ENCODE measurements at places on chromosomes 12 and 14. TPM values are rescaled to one million over a fixed set of nuclear protein-coding genes. Genes with fewer than 3 reads are reported as not detected.
A peak's percentile ranks its signal among the peaks of the same experiment; 100 is the strongest.

DNA sequence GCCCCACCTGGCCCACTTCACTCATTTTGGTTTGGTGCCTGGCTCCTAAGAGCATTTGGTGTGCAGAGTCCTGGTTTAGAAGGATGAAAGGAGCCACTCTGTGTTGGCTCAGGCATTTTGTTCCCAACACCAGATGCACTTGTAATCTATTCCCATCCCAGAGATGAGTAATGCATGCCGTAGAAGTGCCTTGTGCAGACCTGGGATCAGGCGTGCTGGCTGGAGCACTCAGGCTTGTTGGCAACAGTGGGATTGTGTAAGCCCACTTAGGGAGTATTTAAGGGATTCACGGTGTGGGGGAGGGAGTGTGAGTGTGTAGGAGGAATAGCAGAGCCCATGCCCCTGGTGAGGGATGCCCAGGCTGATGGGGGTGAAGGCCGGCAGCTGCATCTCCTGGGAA is 501.5 kb upstream of the TBX3 start:
- no peaks in the 10 kb centered on the region for H3K27me3 ChIP-seq
- DNase-seq, result no peak
- no peak overlapping the region for H3K4me3 ChIP-seq
- H3K4me1 ChIP-seq, result peaks cover 7% of the 10 kb centered on the region

- no peaks in the 10 kb centered on the region for H3K36me3 ChIP-seq
- no peak for DNase-seq
- peaks cover 6% of the 10 kb centered on the region for H3K27me3 ChIP-seq
- H3K4me3 ChIP-seq, result no peak overlapping the region
- H3K4me1 ChIP-seq, result no peaks in the 10 kb centered on the region
- H3K27ac ChIP-seq, result no peak overlapping the region
Measured at GRCh38 chr14:75350505-75351060, 72.0 kb downstream of the FOS start.

DNA sequence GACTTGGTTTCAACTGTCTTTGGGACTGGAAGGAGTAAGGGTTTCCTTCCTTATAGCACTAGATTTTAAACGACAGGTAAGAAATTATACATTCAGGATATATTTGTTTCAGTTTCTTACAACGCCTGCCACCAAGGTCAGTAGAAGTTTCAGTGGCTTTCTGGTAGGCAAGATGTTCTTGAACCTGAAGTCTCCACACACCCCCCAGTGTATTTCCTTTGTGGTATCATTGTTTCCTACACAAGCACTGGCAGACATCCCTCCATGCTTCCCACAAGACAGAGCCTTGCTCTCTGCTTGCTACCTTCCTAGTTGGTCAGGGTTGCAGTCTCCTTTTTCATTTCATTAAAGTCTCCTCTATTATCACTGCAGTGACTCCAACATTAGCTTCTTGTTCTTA is 283.1 kb downstream of the FLRT2 start:
- no peak for DNase-seq
- peaks cover 10% of the 10 kb centered on the region for H3K4me1 ChIP-seq
- no peaks in the 10 kb centered on the region for H3K27me3 ChIP-seq
- H3K36me3 ChIP-seq, result no peaks in the 10 kb centered on the region

GRCh38 chr12:126789963-126790362 is 1477.0 kb upstream of the TMEM132C start:
- DNase-seq, result no peak
- H3K4me3 ChIP-seq, result no peak overlapping the region
- H3K27ac ChIP-seq, result no peak overlapping the region
- H3K36me3 ChIP-seq, result peaks cover 70% of the 10 kb centered on the region
- H3K27me3 ChIP-seq, result peaks cover 16% of the 10 kb centered on the region

GRCh38 chr14:65927931-65928356 is 515.4 kb downstream of the FUT8 start:
- H3K4me3 ChIP-seq, result no peak overlapping the region
- no peaks in the 10 kb centered on the region for H3K36me3 ChIP-seq
- peak; percentile 24 for DNase-seq
- H3K27ac ChIP-seq, result 0 out of 2 replicates have a peak overlapping the region, but pooled peaks have one; percentile 77
- H3K4me1 ChIP-seq, result peaks cover 47% of the 10 kb centered on the region
- no peaks in the 10 kb centered on the region for H3K27me3 ChIP-seq

DNA sequence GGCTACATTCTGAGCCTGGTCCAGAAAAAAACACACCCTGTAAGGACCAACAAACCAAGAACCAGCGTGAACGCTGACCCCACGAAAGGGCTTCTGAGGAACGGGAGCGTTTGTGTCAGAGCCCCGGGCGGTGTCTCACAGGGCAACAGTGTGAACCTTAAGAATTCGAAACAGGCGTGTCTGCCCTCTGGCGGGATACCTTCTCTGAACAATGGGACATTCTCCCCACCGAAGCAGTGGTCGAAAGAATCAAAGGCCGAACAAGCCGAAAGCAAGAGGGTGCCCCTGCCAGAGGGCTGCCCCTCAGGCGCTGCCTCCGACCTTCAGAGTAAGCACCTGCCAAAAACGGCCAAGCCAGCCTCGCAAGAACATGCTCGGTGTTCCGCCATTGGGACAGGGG is 7.9 kb downstream of the DACT1 start:
- no peak overlapping the region for H3K27ac ChIP-seq
- no peaks in the 10 kb centered on the region for H3K27me3 ChIP-seq
- H3K36me3 ChIP-seq, result peaks cover 46% of the 10 kb centered on the region
- no peak overlapping the region for H3K4me3 ChIP-seq

- no peak for DNase-seq
- no peaks in the 10 kb centered on the region for H3K27me3 ChIP-seq
- H3K36me3 ChIP-seq, result peaks cover 6% of the 10 kb centered on the region
- H3K27ac ChIP-seq, result no peak overlapping the region
- H3K4me3 ChIP-seq, result no peak overlapping the region
Measured at GRCh38 chr12:79874665-79875064, 60.2 kb downstream of the PPP1R12A start.

RHOJ gene
- not detected for total RNA-seq

DNA sequence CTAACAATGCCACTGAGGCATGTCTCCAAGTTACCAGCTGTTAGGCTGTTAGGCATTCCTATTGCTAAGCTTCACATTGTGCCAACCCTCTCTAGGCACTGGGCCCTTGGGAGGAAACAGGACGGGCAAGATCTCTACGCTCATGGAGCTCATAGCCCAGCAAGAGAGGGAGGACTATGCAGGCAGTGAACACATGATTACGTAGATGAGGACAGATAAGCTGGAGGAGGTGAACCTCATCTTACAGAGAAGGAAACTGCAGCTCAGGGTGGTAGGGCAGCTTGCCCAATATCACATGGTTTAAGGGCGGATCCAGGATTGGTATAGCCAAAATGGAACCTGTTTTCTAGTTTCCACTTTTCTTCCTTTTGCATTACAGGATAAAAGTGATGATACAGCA is 7.8 kb downstream of the UBE3B start:
- H3K4me1 ChIP-seq, result no peaks in the 10 kb centered on the region
- peaks cover 58% of the 10 kb centered on the region for H3K36me3 ChIP-seq
- no peaks in the 10 kb centered on the region for H3K27me3 ChIP-seq
- DNase-seq, result no peak

- H3K4me3 ChIP-seq, result no peak overlapping the region
- H3K27me3 ChIP-seq, result no peaks in the 10 kb centered on the region
- H3K4me1 ChIP-seq, result 0 out of 2 replicates have a peak, but pooled peaks cover 3% of the 10 kb centered on the region
- no peak for DNase-seq
- no peaks in the 10 kb centered on the region for H3K36me3 ChIP-seq
- H3K27ac ChIP-seq, result no peak overlapping the region
Measured at GRCh38 chr12:9094512-9095206, 21.1 kb downstream of the A2M start.

GLIPR1L1 gene
- 0.69 TPM for total RNA-seq

CDKN1B gene
- 38.4 TPM for total RNA-seq

PZP gene
- 0.18 TPM for total RNA-seq

Data from WTC11 (cell line).